ENCODE measurements at places on chromosomes 11 and 22. TPM values are rescaled to one million over a fixed set of nuclear protein-coding genes. Genes with fewer than 3 reads are reported as not detected.
A peak's percentile ranks its signal among the peaks of the same experiment; 100 is the strongest.

The F2 gene
- total RNA-seq, result not detected

The TUBA8 gene
- 1.8 TPM for total RNA-seq

The APOA5 gene
- not detected for total RNA-seq

The C22orf31 gene
- total RNA-seq, result not detected

The PNPLA5 gene
- total RNA-seq, result not detected

The APOL6 gene
- total RNA-seq, result 10.7 TPM

The SCGB1D2 gene
- total RNA-seq, result not detected

The CDHR5 gene
- not detected for total RNA-seq

The CATSPERZ gene
- total RNA-seq, result not detected

The PKDREJ gene
- not detected for total RNA-seq

The ZBTB44 gene
- 16.0 TPM for total RNA-seq

The BID gene
- 98.8 TPM for total RNA-seq

The CD3D gene
- total RNA-seq, result not detected

The CCDC88B gene
- 3.2 TPM for total RNA-seq

The SLC25A18 gene
- total RNA-seq, result not detected

GRCh38 chr22:50280022-50280707, 10.0 kb upstream of the MAPK11 start:
- DNase-seq, result no peak

GRCh38 chr22:27237080-27237741, 564.3 kb downstream of the MN1 start:
- DNase-seq, result no peak

DNA sequence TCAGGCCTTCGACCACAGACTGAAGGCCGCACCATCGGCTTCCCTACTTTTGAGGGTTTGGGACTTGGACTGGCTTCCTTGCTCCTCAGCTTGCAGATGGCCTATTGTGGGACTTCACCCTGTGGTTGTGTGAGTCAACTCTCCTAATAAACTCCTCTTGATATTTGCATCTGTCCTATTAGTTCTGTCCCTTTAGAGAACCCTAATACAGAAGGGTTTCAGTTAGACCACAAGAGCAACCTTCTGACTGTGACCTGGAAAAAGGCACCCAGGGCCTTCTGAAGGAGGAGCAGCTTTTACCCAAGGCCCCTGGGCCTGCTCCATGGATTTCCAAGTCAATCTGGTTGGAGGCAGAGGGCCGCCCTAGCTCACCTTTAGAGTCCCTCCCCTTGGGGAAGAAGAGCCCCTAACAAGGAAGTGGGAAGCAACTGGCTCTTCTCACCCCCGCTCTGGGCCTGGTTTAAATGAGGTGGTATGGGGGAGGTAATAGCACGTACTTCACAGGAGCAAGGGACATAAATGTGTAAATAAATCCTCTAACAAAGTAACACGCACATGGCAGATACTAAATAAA, 11.2 kb upstream of the CHST1 start:
- no peak for DNase-seq

DNA sequence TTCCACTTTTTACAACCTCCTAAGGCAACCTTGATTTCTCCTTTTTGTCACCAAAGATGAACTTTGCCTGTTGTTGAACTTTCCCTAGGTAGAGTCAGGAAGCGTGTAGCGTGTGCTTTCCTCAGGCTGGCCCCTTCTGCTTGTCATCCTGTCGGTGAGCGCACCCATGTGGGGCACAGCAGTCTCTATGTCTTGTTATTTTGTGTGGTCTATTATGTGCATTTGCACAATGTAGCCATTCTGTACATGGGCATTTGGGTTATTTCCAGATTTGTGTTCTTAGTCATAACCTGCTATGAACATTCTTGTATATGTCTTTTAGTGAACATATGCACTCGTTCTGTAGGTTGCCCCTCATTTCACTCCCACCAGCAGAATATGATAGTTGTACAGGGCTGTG, 34.9 kb downstream of the CABIN1 start:
- no peak for DNase-seq

DNA sequence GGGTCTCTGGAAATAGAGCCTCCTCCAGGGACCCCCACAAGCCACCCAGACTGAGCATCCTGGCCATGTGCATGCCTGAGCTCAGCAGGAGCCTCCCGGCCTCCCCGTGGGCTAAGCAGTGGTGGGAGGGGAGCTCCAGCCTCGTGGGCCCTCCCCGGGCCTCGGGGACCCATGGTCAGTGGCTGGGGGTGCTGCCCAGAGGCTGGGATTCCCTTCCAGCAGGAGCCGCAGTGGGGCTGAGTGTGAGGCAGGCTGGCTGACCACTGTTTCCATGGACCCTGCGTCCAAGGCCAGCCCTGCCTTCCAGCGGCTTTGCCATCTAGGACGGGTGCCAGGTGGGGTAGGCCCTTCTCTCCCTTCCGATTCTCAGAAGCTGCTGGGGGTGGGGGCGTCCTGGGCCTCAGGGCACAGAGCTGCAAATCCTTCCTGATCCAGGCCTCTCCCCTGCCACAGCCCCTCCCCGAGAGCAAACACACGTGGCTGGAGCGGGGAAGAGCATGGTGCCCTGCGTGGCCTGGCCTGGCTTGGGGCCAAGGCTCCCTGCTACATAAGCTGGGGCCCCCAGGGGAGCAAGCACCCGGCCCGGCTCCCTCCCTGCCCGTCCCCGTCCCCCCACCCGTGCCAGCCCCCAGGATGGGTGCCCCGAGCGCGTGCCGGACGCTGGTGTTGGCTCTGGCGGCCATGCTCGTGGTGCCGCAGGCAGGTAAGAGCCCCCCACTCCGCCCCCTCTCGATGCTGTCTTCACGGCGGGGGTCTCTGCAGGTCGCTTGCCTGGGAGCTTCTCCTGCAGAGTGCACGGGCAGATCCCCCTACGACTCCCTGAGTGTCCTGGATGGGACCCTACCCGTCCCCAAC, at the start of gene MUC5B:
MUC5B (plus strand) TSS at position 576 of the 855 bp plus-strand sequence; CDS start at position 634, 58 bp downstream.
- DNase-seq, result no peak

DNA sequence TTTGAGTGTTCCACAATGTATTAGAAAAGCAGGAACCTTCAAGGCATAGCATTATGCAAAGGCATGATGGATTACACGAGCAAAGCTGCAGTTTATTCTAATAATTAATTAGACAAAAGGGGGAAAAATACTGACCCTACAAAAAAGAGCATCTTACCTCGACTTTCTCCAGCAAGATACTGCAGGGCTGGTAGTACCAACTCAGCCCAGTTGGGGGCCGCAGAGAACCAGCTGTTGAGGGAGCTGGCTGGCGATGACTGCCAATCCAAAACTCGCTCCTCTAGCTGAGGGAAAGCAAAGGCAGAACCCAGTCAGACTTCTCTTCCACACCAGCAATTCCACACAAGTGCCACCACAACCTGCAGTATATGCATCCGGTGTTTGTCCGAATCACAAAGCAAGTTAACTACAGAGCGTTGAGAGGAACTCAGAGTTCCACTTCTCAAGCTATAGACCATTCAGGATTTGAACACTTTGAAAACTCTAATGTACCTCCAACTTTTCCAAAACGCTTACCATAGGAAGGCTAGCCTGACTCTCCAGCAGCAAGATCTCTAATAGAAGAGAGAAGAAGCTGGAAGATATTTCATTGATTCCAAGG, 13.7 kb downstream of the NFRKB start:
- no peak for DNase-seq

DNA sequence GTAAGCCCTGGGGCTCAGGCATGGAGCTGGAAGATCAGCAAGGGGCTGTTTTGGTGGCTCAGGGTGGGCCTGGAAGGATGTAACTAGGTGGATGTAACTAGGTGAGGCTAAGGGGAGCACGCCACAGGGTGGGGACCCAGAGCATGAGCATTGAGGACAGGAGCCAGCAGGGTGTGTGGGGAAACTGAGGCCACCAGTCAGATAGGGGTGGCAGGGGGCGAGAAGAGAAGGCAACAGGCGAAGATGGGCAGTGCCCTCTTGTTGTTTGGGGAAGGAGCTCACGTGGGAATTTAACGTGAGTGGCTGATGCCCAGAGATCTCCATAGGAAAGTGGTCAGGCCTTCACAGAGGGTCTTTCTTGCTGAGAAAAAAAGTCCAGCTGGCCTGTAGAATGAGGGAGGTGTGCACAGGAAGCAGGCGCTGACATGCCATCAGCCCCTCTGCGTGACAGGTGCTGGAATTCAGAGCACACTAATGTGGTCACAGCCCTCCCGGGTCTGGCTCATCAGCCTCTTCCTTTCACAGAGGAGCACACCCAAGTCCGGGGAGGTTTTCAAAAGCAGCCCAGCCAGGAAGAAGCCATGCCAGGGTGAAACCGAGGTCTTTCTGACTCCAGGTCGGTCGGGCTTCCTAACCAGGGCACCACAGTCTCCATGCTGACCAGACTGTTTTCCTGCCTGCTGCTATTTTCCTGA, 54.6 kb upstream of the PAX6 start:
- no peak for DNase-seq

DNA sequence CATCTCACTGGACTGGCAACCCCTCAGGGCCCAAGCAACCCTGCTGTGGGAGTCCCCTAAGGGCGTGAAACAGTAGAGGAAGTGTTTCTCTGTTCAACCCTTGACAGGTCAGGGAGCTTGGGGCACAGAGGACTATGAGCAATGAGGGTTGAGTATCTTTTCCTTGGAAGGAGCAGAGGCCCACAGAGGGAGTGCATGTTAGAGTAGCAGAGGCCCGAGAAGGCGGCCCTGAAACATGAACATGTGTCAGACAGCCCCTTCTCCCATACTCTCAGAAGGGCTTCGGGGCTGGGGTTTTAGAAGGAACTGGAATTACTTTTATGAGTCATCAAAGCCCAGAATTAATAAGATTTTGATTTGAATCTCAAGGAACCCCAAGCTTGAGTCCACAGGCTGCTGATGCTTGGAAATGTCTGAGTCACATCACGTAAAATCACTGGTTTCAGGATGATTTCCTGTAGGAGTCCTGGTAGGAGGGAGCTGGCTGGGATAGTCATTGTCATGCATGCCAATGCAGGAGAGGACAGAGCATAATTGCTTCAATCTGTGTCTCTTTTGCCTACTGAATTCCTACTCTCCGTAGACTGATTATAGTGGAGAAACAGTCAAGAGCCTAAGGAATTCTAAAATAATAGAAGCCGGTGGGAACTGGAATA, 22.6 kb downstream of the C11orf71 start:
- DNase-seq, result no peak

DNA sequence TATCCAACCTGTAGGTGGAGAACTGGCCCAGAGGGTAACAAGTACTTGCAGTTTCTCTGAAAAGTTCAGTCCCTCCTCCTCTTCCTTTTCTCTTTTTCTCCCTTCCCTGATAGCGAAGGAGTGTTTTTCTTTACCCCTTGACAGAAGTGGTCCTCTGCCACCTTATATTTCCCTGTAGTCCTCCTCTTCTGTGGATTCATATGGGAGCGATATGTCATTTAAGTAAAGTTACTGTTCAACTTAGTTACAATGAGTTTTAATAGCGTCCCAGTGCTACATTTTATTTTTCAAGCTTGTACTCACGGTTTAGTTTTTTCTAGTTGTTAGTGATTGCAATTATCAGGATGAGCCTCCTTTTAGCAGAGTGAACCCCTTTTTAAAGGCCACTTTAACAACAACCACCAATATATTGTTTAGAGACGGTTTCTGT, 1.4 kb downstream of the PCF11 start:
- no peak for DNase-seq

DNA sequence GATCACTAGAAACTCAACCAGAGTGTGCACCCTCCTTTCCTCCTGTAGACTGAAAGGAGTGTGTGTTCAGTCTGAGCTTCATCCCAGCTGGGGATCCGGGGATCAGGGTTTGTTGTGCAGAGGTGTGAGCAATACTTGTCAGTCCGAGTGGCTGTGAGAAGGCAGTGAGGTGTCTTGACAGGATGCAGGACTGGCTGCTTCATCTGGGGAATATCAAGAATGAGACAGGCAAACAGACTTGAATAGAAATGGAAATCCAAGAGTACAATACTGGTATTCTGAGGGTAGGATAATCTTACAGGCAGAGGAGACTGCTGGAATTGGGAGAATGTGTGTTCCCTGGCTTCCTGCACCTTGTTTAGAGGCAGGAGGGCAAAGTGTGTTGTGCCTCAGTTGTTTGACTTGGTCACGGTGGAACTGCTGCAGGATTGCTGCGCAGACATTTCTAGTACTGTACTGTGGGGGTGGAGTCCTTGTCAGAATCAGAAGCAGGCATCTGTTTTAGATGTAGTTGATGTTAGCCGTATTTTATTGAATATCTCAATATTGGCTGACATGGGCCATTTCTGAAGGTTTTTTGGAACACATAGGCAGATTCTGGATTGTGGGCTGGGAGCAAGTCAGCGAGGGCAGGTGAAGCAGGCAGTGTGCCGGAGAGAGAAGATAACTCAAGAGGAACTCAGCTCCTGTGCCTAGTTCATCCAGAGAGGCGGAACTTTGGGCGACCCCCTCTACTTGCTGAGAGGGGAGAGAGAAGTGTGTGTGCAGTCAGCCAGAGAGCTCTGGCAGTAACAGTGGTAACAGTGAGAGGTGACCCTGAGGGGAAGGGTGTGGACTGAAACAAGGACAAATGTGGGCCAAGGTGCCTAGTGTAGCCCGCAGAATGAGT, 27.1 kb upstream of the GRK2 start:
- no peak for DNase-seq

GRCh38 chr22:38189104-38189503, 7.5 kb upstream of the PLA2G6 start:
- no peak for DNase-seq

GRCh38 chr11:47004595-47005033, 68.1 kb downstream of the CSTPP1 start:
- DNase-seq, result peak; percentile 7

GRCh38 chr11:107050121-107050520, 31.8 kb upstream of the GUCY1A2 start:
- DNase-seq, result no peak

DNA sequence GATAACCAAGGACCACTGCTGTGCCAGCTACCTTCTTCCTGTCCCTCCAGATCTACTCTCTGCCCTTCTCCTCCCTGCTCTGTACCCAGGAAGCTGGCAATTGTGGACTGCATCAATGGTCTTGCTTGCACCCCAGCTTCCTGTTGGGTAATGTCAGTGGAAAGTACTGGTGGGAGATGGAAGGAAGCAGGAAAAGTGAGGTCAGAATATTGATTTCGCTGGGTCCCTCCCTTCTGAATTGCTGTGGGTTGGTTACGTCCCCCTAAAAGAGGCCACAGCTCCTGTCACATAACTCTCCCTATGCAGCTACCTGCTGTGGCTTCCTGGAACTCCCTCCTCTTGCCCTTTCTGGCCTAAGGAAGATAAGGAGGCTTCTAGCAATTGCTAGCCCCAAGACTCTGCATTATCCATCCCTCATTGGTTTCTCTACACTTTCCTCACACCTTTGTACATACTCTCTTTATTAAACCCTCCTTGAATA, 81.2 kb downstream of the RASSF10 start:
- DNase-seq, result no peak

All from glomerular endothelial cell (primary cell).